Right ventricle myocardium superior (tissue), 1 donor: ENCODE measurements at places on chromosomes 11 and 22. TPM values are rescaled to one million over a fixed set of nuclear protein-coding genes. Genes with fewer than 3 reads are reported as not detected.
A peak's percentile ranks its signal among the peaks of the same experiment; 100 is the strongest.

DNA sequence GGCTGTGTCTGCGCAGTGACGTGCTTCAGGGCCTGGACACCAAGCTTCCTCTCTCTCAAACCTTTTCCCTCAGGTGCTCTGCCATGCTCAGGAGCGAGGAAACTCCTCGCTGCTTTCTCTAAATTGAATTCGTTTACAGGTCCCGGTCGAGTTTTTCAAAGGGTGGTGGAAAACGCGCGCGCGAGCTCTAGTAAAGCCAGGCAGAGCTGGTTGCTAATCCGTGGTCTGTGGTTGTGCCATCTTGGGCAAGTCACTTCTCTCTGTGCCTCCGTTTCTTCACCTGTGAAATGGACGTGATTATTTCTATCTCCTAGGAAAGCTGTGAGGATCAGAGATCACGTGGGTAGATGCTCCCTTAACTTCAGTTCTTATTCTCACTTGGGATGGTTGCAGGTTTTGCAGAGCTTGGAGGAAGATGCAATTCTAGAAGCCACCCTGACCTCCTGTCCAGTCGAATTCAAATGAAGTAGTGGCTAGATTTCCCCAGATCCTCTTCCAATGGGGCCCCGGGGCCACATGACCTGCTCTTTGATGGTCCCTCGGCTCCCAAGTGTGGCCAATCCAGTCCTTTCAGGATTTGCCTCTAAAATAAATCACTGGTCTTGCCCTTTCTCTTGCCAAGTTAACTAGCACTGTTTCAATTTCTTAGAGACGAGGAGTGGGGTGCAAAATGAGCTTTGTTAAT is 10.5 kb upstream of the ALX4 start:
- no peak for DNase-seq

DNA sequence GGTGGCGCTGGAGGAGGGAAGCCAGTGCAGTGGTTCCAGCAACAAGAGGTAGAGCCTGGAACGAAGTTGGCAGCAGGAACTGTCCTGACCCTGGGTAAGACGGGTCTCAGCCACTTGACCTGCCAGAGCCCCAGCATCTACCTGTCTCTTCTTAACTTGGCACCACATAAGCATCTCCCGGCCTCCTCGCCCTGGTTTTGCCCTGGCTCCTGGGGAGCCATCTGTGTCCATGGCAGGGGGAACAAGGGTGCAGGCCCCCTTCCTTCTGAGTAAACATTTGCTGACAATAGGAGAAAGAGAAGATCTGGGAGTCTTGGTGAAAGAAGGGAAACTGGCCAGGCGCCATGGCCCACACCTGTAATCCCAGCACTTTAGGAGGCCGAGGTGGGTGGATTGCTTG is 12.8 kb downstream of the P2RY2 start:
- DNase-seq, result no peak

DNA sequence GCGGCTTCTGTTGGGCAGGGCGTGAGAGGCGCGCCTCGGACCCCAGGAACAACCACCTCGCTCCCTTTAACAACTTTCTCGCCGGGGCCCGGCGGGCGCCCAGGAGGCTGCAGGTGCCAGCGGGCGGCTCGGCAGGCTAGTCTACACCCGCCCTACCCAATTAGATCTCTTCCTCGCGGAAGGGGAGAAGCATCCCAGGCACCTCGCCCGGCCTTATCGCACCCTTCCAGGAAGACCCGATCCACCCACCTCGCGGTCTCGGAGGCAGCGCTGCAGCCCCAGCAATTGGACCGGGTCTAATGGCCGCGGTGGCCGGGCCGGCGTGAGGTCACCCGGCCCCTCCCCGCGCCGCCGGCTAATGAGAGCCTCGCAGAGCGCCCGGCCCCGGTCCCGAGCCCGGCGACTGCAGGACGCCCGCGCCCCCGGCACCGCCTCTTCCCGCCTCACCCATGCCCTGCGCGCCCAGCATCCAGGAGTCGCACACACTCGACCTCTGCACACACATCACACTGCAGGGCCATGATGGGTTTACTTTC is at the start of gene PLAAT3:
Gene PLAAT3 (minus strand): TSS at position 298 of the 536 bp plus-strand sequence. CDS start 419 bp downstream, outside the sequence.
- DNase-seq, result peak; percentile 93

APOBEC3B gene
- 0.75 TPM for total RNA-seq

DNA sequence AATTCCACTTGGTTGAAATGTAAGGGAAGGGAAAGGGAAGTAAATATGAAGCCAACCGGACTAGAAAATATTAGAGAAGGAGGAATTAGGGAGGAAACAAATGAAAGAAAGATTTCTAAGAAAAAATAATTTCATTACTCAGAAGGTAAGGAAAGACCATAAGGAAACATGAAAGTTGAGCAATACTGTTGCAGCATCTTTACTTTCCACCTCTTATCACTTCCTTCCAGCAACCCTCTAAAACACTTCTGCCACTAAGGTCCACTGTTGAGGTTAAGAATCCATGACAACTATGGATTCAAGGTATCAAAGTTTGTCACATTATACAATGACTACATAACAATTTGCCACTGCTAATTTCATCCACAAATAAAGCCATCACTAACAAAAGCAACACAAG is 308.6 kb downstream of the DLG2 start:
- DNase-seq, result no peak
